ENCODE measurements at places on chromosomes 11 and 22. TPM values are rescaled to one million over a fixed set of nuclear protein-coding genes. Genes with fewer than 3 reads are reported as not detected.

DNA sequence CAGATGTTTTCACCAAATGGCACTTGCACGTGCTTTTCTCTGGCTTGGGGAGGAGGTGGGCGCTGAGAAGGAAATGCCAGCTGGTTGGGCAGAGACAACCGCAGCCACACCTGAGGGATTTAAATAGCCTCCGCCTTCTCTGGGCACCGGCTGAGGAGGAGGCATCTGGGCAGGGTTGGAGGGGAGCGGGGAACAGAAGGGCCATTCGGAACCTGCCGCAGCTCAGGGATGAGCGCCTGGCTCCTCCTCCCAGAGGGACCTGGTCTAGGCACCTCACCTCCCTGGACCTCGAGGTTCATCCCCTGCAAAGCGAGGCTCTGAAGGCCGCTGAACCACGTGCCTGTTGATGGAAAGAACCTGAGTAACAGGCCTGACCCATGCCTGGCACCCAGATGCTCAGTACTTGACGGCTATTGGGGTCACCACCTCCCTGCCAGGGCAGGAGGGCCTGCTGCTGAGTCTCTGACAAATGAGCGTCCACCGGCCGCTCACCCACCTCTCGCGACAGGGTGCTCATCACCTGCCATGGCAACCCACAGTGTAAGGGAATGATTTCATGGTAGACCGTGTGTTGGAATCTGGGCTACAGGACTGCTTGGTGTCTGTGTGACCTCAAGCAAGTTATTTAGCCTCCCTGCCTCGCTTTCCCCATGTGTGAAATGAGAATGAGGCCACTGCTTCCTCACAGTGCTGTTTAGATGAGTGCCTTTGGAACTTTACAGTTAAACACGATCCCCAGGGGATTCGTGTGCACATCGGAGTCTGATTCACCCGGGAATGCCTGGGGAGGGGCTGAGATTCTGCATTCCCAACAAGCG, 2.0 kb upstream of the KDELR3 start:
- H3K36me3 ChIP-seq: no peaks in the 10 kb centered on the region
- no peak for DNase-seq
- peaks cover 14% of the 10 kb centered on the region for H3K4me1 ChIP-seq

- no peak overlapping the region for H3K4me3 ChIP-seq
- H3K27ac ChIP-seq: no peak overlapping the region
- DNase-seq: no peak
- no peaks in the 10 kb centered on the region for H3K36me3 ChIP-seq
- H3K4me1 ChIP-seq: no peaks in the 10 kb centered on the region
Observed at GRCh38 chr11:56886455-56886854, 102.3 kb upstream of the OR5AK2 start.

GRCh38 chr11:93267383-93267782, 63.2 kb upstream of the DEUP1 start:
- no peak for DNase-seq
- H3K27me3 ChIP-seq: peaks cover 3% of the 10 kb centered on the region
- no peak overlapping the region for H3K27ac ChIP-seq
- H3K4me3 ChIP-seq: no peak overlapping the region

DNA sequence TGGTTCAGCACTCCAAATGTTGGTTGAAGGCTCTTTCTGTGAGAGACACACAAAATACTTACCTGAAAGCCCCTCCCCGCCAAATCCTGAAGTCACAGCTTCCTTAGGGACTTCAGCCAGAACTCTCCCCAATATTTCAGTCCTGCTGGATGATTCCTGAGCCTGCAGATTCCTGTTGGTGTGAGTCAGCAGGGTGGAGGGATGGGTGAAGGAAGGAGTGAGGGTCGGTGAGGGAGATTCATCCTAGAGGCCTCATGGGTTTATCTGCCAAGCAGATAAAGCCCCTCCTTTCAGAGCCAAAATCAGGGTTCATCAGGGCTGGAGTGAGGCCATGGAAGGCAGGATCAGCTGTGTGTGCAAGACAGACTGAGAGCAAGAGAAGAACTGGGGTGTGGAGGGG, 37.9 kb downstream of the SMIM38 start:
- no peak overlapping the region for H3K4me3 ChIP-seq
- H3K4me1 ChIP-seq: peaks cover 4% of the 10 kb centered on the region
- DNase-seq: no peak

Gene TMPRSS13
- 1.7 TPM for total RNA-seq

- no peaks in the 10 kb centered on the region for H3K36me3 ChIP-seq
- no peak overlapping the region for H3K4me3 ChIP-seq
- H3K4me1 ChIP-seq: no peaks in the 10 kb centered on the region
- H3K27ac ChIP-seq: no peak overlapping the region
Observed at GRCh38 chr11:120040151-120040840, 97.6 kb downstream of the TRIM29 start.

Gene TMEM134
- 69.9 TPM for total RNA-seq

- no peaks in the 10 kb centered on the region for H3K27me3 ChIP-seq
- H3K27ac ChIP-seq: peak overlapping the region; percentile 45
- no peak for DNase-seq
Observed at GRCh38 chr11:48099916-48100446, 116.6 kb upstream of the OR4B1 start.

Gene GRIA4
- total RNA-seq: not detected

- no peak overlapping the region for H3K27ac ChIP-seq
- peaks cover 5% of the 10 kb centered on the region for H3K4me1 ChIP-seq
- H3K27me3 ChIP-seq: no peaks in the 10 kb centered on the region
- peaks cover under 1% of the 10 kb centered on the region for H3K36me3 ChIP-seq
- no peak overlapping the region for H3K4me3 ChIP-seq
- no peak for DNase-seq
Observed at GRCh38 chr11:2911088-2911784, 18.0 kb downstream of the PHLDA2 start.

DNA sequence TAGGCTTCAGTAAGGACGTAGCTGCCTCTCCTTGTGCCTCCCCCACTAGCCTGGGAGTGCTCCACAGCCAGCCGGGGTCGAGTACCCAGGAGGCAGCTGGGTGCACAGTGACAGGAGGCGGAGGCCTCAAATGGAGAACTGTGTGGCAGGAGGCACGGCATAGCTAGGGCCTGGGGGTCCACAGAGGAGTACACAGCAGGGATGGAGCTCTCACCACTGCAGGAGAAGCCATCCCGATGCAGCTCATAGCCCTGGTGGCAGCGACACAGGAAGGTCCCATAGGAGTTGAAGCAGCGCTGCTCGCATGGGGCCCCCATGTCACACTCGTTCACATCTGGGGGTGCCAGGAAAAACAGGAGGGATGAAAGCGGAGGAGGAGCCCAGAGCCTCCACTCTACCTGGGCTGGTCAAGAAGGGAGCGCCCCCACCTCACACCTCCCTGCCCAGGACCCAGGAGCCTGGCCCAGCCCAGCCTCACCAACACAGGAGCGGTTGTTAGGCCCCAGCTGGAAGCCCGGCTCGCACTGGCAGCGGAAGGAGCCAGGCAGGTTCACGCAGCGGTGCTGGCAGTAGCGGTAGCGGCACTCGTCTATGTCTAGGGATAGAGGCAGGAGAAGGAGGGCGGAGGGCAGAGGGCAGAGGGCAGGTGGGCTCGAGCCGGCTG, 2.8 kb downstream of the EFEMP2 start:
- no peak overlapping the region for H3K27ac ChIP-seq
- DNase-seq: peak; percentile 16
- H3K36me3 ChIP-seq: peaks cover 20% of the 10 kb centered on the region
- H3K4me1 ChIP-seq: peaks cover 13% of the 10 kb centered on the region

DNA sequence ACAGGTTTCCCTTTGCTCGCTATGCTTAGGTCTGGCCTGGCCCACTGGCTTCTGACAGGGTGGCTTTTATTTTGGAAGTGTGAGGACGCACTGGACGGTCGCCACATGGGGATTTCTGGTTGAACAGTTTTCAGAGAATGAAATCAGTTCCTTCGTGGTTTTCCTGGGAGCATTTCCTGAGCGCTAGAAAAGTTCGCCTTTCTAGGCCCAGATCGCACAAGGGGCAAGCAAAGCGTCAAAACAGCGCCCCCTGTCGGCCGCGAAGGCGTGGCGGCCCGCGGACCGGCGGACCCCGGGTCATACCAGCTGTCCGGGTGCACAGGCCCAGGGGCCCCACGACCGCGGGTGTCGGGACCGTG, 12.7 kb upstream of the CYP2R1 start:
- H3K36me3 ChIP-seq: no peaks in the 10 kb centered on the region
- peaks cover 41% of the 10 kb centered on the region for H3K4me1 ChIP-seq
- H3K27ac ChIP-seq: peak overlapping the region; percentile 87
- H3K27me3 ChIP-seq: no peaks in the 10 kb centered on the region
- peak overlapping the region; percentile 78 for H3K4me3 ChIP-seq
- peak; percentile 92 for DNase-seq

Gene CD3E
- 530 TPM for total RNA-seq

Gene ZNF70
- total RNA-seq: 1.6 TPM

GRCh38 chr11:17766590-17766989, 32.0 kb downstream of the KCNC1 start:
- peaks cover 3% of the 10 kb centered on the region for H3K27me3 ChIP-seq
- no peaks in the 10 kb centered on the region for H3K36me3 ChIP-seq
- H3K4me3 ChIP-seq: no peak overlapping the region

Gene IFTAP
- 6.3 TPM for total RNA-seq

GRCh38 chr22:43892183-43892894, 526 bp upstream of the PNPLA5 start:
- no peaks in the 10 kb centered on the region for H3K4me1 ChIP-seq
- no peak overlapping the region for H3K27ac ChIP-seq
- no peaks in the 10 kb centered on the region for H3K36me3 ChIP-seq

Gene GLB1L3
- 11.7 TPM for total RNA-seq

DNA sequence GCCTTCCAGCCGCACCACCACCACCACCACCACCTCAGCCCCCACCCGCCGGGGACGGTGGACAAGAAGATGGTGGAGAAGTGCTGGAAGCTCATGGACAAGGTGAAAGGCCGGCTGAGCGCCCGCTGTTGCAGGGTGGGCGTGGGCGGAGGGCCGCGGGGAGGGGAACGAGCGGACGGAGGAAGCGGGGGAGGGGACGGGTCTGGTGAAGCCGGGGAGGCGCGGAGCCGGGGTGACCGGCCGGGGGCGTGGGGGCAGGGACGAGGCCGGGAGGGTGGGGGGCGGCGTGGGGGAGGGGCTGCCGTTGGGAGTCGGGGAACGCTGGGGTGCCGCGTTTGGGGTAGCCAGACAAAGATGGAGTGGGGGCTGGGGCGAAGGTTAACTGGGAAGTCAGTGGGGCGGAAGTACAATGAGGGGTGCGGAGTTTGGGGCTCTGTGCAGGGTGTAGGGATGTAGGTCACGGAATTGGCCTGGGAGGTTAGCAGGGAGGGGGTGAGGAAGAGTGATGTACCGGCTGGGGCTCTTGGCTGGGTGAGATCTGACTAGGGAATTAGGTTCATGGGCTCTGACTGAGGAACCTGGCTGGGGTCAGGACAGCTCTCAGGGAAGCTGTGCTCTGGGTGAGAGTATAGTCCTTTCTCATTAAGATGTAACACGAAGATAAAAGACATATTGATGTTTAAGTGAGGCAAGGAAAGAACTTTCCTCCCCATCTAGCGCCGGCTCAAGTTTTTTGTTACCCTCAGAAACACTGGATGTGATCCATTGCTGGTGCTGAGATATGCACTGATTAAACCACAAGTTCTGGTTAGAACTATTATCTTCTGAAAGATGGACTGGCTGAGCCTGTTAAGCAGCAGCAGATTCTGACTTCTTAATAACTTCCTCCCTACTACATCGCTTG, 624 bp downstream of the CBL start:
- peaks cover 7% of the 10 kb centered on the region for H3K36me3 ChIP-seq
- H3K27ac ChIP-seq: peak overlapping the region; percentile 94
- peak; percentile 78 for DNase-seq
- H3K4me1 ChIP-seq: peaks cover 27% of the 10 kb centered on the region
- H3K27me3 ChIP-seq: no peaks in the 10 kb centered on the region

DNA sequence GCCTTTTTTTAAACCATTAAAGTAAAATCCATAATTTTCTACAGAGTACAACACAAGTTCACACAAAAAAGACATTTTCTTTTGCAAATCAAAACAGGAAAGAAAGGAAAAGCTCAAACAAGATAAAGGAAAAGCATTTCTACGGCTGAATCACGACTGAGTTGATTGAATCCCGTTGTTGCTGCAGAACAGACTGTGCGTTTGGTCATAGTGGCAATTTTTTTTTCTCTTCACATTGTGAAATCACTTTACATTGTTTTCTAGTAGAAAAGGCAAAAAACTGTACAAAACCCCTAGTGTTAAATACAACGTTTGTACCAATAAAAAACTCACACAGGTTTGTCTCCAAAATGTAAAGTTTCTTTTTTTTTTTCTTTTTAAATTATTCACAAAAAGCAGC, 17.3 kb upstream of the RAPSN start:
- no peak overlapping the region for H3K27ac ChIP-seq
- no peak for DNase-seq
- peaks cover 25% of the 10 kb centered on the region for H3K36me3 ChIP-seq
- H3K27me3 ChIP-seq: no peaks in the 10 kb centered on the region
- no peak overlapping the region for H3K4me3 ChIP-seq

DNA sequence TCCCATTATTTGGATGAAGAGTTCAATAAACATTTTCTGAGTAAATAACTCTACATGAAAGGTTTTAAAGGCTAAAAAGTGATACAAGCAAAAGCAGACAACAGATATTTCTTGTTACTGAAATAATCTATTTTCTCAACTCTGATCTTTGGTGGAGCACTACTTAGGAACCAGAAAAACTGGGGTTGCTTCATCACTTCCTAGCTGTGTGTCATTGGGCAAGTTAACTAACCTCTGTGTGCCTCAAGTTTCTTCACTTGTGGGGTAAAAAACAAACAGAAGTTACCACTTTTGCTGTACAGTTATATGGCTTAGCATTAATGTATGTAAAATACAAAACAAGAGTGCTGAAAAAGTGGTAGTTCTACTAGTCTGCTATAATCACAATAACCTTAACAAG, 5.6 kb downstream of the MAPK1 start:
- H3K27me3 ChIP-seq: no peaks in the 10 kb centered on the region
- DNase-seq: no peak
- H3K4me3 ChIP-seq: no peak overlapping the region
- H3K4me1 ChIP-seq: peaks cover 76% of the 10 kb centered on the region
- peaks cover 30% of the 10 kb centered on the region for H3K36me3 ChIP-seq

- no peak for DNase-seq
- H3K27ac ChIP-seq: no peak overlapping the region
- H3K4me1 ChIP-seq: no peaks in the 10 kb centered on the region
- H3K27me3 ChIP-seq: no peaks in the 10 kb centered on the region
- H3K36me3 ChIP-seq: no peaks in the 10 kb centered on the region
- no peak overlapping the region for H3K4me3 ChIP-seq
Observed at GRCh38 chr11:18063125-18063524, 17.1 kb upstream of the TPH1 start.

- no peak overlapping the region for H3K4me3 ChIP-seq
- DNase-seq: no peak
- peaks cover 11% of the 10 kb centered on the region for H3K36me3 ChIP-seq
- H3K4me1 ChIP-seq: no peaks in the 10 kb centered on the region
- no peak overlapping the region for H3K27ac ChIP-seq
- H3K27me3 ChIP-seq: no peaks in the 10 kb centered on the region
Observed at GRCh38 chr22:20727118-20728015, 46.5 kb upstream of the SERPIND1 start.

Gene CHADL
- total RNA-seq: 0.11 TPM

- peak within 1 kb of the TSS; percentile 71 for H3K4me3 ChIP-seq
- peak within 1 kb of the TSS; percentile 19 for H3K27ac ChIP-seq
- peaks cover 16% of the 10 kb centered on the region for H3K36me3 ChIP-seq
- DNase-seq: peak; percentile 63
- no peaks in the 10 kb centered on the region for H3K27me3 ChIP-seq
Observed at GRCh38 chr22:20131597-20131858, at the start of gene ZDHHC8. Gene ZDHHC8 (plus strand): TSS chr22:20131804. CDS start chr22:20131948, 144 bp downstream.
